Activated CD4-positive, alpha-beta T cell treated with anti-CD3 and anti-CD28 coated beads for 1 hour (primary cell): ENCODE measurements at places on chromosomes 6 and 20.

DNA sequence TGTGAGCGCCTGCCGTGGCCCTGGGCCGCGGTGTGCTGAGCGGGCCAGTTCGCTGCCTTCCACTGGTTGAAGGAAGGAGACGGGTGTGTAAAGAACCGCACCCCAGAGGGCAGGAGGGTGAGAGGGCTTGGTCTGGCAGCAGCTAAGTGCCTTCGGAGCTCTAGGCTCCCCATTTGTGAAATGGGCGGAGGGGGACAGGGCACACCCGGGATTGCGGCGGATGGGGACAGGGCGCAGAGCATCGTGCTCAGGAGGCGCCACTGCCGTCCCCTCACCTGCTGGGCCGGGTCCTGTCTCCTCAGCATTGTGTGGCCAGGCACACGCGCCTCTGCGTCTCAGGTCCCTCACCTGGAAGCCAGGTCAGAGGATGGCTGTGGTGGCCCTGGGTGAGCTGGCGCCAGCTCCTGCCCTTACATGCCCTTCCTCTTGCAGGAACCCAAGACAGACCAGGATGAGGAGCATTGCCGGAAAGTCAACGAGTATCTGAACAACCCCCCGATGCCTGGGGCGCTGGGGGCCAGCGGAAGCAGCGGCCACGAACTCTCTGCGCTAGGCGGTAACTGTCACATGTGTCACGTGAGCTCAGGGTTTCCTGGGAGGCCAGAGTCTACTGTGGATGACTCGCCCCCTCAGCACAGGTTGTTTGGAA is 3.1 kb downstream of the ADRM1 start:
- DNase-seq = no peak

- DNase-seq = no peak
These were observed 107.5 kb downstream of the CD24 start for GRCh38 chr6:106866875-106867658.

DNA sequence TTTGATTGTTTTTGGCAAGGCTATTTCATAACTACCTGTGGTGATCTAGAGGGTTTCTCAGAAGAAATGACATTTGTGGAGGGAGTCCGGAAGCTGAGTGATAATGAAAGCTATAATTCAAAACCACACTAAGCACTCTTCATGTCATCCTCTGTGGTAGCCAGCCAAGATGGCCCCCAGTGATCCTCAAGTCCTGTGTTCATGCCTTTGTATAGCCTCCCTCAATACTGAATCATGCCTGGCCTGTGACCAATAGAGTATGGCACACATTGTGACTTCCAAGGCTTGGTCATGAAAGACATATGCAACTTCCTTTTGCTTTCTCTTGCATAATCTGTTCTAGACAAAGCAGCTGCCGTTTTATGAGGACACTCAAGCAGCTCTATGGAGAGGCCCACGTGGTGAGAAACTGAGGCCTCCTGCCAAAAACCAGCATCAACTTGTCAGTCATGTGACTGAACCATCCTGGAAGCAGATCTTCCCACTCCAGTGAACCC is 12.8 kb upstream of the DNAAF9 start:
- no peak for DNase-seq

- DNase-seq = no peak
These were observed 30.4 kb downstream of the TGM2 start for GRCh38 chr20:38134427-38135270.

DNA sequence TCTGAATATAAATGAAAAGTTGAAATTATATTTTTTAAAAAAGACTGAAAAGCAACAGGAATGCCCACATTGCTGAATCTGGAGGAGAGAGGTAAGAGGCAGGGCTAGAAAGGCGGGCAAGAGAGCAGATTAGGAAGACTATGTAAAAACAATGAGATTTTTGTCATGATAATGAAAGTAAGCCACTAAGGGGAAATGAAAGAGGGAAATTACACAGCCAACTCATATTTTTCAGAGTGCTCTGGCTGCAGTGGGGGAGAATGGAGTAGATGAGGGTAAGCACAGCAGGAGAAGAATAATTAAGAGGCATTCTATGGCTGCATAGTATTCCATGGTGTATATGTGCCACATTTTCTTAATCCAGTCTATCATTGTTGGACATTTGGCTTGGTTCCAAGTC is 281.9 kb downstream of the PKHD1 start:
- DNase-seq = no peak
